ENCODE measurements at places on chromosomes 1 and 21.

DNA sequence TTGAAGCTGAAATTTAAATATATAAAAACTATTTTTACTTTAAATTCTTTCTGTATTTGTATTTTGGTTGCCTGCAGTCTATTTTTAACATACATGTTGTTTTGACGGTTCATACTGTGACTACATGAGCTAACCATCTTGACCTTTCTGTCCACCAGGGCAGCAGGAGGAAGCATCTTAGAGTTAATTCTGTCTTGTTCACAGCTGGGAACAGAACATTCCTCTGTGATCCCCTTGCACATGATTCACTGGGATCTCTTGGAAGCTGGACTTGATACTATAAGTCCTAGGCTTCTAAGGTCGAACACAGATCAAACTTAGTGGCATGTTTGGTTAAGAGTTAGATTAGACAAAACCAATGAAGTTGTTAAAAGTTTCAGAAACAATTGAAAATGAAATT lies 99.7 kb downstream of the NFIA start:
- no peak for DNase-seq

- DNase-seq = no peak
Measured at GRCh38 chr1:178580876-178581275, 68.0 kb downstream of the TEX35 start.

DNA sequence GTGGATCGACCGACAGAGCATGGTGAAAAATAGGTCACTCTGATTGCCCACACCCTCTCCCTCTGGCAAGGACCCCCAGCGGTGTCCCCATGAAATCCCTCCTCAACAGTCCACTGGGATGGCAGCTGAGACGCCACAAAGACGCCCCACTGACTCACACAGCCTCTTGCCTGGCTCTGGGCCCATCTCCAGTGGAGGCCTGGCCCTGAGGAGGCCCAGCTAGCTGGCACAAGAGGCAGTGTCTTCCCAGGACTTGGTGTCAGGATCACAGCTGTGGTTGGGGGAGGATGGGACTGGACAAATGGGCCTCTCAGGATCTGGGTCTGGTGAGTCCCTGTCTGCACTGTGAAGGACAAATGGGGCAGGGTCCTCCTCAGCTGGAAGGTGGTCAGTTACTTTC lies 4.6 kb downstream of the ALX3 start:
- no peak for DNase-seq

GRCh38 chr1:60118085-60118484 lies 44.5 kb upstream of the C1orf87 start:
- DNase-seq = no peak

GRCh38 chr1:91729621-91730358 lies 156.2 kb downstream of the TGFBR3 start:
- no peak for DNase-seq
